ENCODE measurements at places on chromosomes 13 and 19. TPM values are rescaled to one million over a fixed set of nuclear protein-coding genes. Genes with fewer than 3 reads are reported as not detected.

DNA sequence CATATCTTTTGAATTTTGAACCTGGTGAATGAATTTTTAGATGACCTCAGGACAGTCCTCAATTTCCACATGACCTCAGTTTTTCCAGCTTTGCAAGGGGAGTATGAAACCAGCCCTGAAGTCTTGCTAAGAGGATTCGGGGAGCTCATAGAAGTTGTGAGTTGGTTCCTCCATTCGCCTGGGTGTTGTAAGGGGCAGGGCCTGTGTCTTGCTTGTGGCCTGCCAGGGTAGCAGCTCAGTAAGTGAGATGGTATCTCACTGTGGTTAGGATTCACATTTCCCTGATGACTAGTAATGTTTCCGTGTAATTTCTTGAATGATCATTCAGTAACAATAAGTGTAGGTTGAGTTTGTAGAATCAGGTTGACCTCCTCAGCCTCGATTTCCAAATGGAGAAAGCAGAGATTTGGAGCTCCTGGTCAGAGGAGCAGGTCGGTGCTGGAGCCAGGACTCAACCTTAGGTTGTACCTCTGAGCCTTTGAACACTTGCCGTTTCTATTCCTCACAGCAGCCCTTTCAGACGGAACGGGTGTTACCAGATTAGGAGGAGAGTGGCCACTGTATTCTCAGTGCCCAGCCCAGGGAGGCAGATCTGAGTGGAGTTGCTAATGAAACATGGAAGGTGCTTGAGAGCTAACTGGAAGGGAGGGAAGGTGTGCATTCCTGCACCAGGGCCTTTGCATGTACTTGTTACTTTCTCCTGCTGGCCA lies 14.6 kb downstream of the NACC1 start:
- peaks cover 28% of the 10 kb centered on the region for H3K4me1 ChIP-seq
- H3K27ac ChIP-seq, result peak overlapping the region; percentile 28
- peaks cover 11% of the 10 kb centered on the region for H3K36me3 ChIP-seq
- no peak overlapping the region for H3K4me3 ChIP-seq

GRCh38 chr13:48626077-48626449 lies 27.7 kb upstream of the CYSLTR2 start:
- H3K27me3 ChIP-seq, result no peaks in the 10 kb centered on the region
- no peak overlapping the region for H3K4me3 ChIP-seq
- no peak for DNase-seq
- no peaks in the 10 kb centered on the region for H3K4me1 ChIP-seq
- H3K36me3 ChIP-seq, result no peaks in the 10 kb centered on the region
- no peak overlapping the region for H3K27ac ChIP-seq

DNA sequence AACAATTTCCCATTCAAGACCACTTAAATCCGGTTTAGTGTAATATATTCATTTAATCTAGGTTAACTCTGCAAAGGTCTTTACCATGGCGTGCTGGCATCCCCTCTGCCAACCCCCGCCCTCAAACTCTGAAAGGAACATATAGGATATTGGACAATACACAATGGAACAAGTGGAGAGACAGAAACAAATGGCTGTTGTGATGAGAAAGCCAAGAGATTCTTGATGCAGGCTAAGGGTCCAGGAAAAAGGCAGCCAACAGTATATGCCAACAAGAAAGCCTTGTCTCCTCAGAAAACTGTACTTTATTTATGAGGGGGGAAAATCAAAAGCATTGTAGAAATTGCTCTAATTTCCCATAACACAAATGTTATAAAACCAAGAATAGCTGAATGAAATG lies 407.3 kb upstream of the SGCG start:
- no peak for DNase-seq
- H3K27ac ChIP-seq, result no peak overlapping the region
- H3K4me1 ChIP-seq, result no peaks in the 10 kb centered on the region
- peaks cover 9% of the 10 kb centered on the region for H3K27me3 ChIP-seq
- H3K36me3 ChIP-seq, result no peaks in the 10 kb centered on the region

The PNMA8A gene
- not detected for total RNA-seq

The MAG gene
- 0.19 TPM for total RNA-seq

The KLF1 gene
- total RNA-seq, result 0.38 TPM

GRCh38 chr13:110416131-110417025 lies 109.3 kb downstream of the COL4A2 start:
- H3K36me3 ChIP-seq, result no peaks in the 10 kb centered on the region
- peaks cover 22% of the 10 kb centered on the region for H3K27me3 ChIP-seq
- no peak overlapping the region for H3K4me3 ChIP-seq
- H3K27ac ChIP-seq, result no peak overlapping the region
- no peak for DNase-seq

- H3K27me3 ChIP-seq, result no peaks in the 10 kb centered on the region
- H3K36me3 ChIP-seq, result no peaks in the 10 kb centered on the region
- H3K4me1 ChIP-seq, result no peaks in the 10 kb centered on the region
- no peak for DNase-seq
- H3K27ac ChIP-seq, result no peak overlapping the region
Observed at GRCh38 chr19:57002710-57003109, 117.1 kb upstream of the USP29 start.

- peaks cover 15% of the 10 kb centered on the region for H3K4me1 ChIP-seq
- peak overlapping the region; percentile 23 for H3K27ac ChIP-seq
- H3K36me3 ChIP-seq, result no peaks in the 10 kb centered on the region
- H3K4me3 ChIP-seq, result peak overlapping the region; percentile 66
Observed at GRCh38 chr13:75635101-75635827, 866 bp upstream of the LMO7 start.

DNA sequence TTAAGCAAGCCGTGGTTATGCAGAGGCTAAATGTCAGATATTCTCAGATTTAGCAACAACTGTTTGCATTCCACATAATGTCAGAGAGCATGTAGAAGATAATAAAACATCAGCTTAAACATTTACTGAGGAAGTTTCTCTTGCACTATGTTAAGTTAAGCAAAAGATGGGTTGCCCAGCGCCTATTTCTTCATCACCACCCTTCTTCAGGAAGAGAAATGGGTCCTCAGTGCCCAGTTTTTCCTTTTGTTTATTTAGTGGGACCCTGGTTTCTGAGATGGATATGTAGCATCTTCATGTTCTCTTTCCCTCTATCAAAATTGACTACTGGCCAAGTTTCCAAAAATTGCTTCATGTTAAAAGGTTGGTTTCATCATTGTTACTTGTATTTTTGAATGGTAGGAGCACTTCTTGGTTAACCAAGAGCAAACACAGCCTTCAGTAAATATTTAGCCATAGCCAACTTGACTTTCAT lies 356.8 kb downstream of the RFC3 start:
- DNase-seq, result no peak
- no peak overlapping the region for H3K4me3 ChIP-seq
- no peaks in the 10 kb centered on the region for H3K4me1 ChIP-seq
- no peaks in the 10 kb centered on the region for H3K27me3 ChIP-seq

DNA sequence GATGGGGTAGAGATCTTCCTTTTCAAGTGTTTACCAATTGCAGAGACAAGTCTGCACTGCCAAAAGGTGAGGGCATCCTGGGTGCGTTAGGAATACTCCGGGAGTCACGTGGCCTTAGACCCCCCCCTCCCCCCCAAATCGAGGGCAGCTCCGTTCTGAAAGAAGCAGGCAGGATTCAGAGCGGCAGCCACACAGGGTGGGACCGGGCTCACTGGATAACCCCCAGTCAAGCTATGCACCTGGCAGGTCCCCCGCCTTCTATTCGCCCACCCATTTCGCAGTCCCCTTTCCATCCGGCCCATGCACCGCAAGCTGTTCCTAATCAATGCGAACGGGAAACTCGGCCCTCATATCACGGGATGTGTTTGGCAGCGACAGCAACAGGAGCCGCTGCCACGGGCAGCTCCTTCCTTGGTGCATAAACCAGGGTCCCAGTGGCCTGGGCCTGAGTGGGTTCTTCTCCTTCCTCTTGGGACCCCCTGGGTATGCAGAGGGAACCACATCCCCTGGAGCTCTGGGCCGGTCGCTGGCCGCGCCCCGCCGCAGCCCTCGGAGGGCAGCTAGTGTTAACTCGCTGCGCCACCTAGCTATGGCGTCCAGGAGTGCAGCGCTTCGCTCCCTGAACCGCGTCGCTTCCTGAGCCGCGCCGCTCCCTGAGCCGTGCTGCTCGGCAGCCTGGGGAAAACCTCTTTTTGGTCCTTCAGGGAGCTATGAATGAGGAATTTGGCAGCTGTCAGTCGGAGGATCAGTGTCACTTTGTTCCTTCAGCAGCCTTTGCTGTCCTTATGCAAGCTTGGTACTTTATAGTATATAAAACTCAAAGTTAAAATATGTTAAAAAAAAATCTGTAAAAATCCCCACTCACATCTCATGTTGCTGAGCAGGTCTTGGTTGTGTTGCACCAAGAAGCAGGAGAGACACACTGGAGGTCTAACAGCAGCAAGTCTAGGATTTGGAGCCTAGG lies 41.4 kb downstream of the LYL1 start:
- H3K4me1 ChIP-seq, result no peaks in the 10 kb centered on the region
- H3K4me3 ChIP-seq, result peak overlapping the region; percentile 53
- no peaks in the 10 kb centered on the region for H3K36me3 ChIP-seq
- H3K27me3 ChIP-seq, result peaks cover 5% of the 10 kb centered on the region
- DNase-seq, result peak; percentile 58

GRCh38 chr13:20801707-20802106 lies 27.9 kb upstream of the EEF1AKMT1 start:
- H3K36me3 ChIP-seq, result peaks cover 1% of the 10 kb centered on the region
- H3K4me3 ChIP-seq, result no peak overlapping the region
- H3K27me3 ChIP-seq, result no peaks in the 10 kb centered on the region
- no peak for DNase-seq
- peaks cover 2% of the 10 kb centered on the region for H3K4me1 ChIP-seq

The ZNF225 gene
- total RNA-seq, result 9.8 TPM

DNA sequence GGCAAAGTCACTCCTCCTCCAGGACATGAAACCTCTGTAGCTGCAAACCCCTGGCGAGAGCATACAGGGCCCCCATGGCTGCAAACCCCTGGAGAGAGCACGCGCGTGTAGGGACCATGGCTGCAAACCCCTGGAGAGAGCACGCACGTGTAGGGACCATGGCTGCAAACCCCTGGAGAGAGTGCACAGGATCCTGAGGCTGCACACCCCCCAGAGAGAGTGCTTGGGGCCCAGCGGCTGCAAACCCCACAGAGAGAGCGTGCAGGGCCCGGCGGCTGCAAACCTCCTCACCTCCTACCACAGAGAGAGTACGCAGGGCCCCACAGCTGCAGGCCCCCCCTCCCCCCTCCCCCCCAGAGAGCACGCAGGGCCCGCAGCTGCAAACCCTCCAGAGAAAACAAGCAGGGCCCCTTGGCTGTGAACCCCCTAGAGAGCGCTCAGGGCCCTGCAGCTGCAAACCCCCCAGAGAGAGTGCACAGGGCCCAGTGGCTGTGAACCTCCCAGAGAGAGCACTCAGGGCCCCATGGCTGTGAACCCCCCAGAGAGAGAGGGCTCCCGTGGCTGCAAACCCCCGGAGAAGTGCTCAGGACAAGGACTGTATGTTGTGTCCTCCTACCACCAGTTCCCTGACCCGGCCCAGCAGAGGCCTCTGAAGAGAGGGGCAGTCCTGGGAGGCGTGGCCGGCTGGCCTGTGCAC lies 7.3 kb downstream of the ADPRHL1 start:
- H3K4me3 ChIP-seq, result no peak overlapping the region
- no peaks in the 10 kb centered on the region for H3K4me1 ChIP-seq
- no peak for DNase-seq
- no peak overlapping the region for H3K27ac ChIP-seq
- no peaks in the 10 kb centered on the region for H3K27me3 ChIP-seq
- no peaks in the 10 kb centered on the region for H3K36me3 ChIP-seq

GRCh38 chr19:15330801-15331418 lies 1.4 kb downstream of the BRD4 start:
- H3K27me3 ChIP-seq, result no peaks in the 10 kb centered on the region
- H3K36me3 ChIP-seq, result no peaks in the 10 kb centered on the region
- H3K4me3 ChIP-seq, result peak overlapping the region; percentile 52
- no peak for DNase-seq

The CGB5 gene
- not detected for total RNA-seq

DNA sequence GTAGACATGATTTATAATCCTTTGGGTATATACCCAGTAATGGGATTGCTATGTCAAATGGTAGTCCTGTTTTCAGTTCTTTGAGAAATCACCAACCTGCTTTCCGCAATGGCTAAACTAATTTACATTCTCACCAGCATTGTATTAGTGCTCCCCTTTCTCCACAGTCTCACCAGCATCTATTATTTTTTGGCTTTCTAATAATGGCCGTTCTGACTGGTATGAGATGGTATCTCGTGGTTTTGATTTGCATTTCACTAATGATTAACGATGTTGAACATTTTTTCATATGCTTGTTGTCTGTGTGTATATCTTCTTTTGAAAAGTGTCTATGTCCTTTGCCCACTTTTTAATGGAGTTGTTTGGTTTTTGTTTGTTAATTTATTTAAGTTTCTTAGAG lies 165.1 kb downstream of the PDS5B start:
- no peaks in the 10 kb centered on the region for H3K4me1 ChIP-seq
- H3K36me3 ChIP-seq, result no peaks in the 10 kb centered on the region
- H3K27me3 ChIP-seq, result no peaks in the 10 kb centered on the region
- no peak for DNase-seq
- no peak overlapping the region for H3K27ac ChIP-seq

- no peaks in the 10 kb centered on the region for H3K36me3 ChIP-seq
- no peak for DNase-seq
- H3K27me3 ChIP-seq, result no peaks in the 10 kb centered on the region
- no peaks in the 10 kb centered on the region for H3K4me1 ChIP-seq
- H3K4me3 ChIP-seq, result no peak overlapping the region
Observed at GRCh38 chr13:72462166-72462565, 265.3 kb downstream of the MZT1 start.

GRCh38 chr13:89846926-89847585 lies 1500.4 kb upstream of the MIR17HG start:
- H3K27ac ChIP-seq, result no peak overlapping the region
- H3K27me3 ChIP-seq, result no peaks in the 10 kb centered on the region
- DNase-seq, result no peak
- H3K4me3 ChIP-seq, result no peak overlapping the region
- no peaks in the 10 kb centered on the region for H3K36me3 ChIP-seq
- H3K4me1 ChIP-seq, result no peaks in the 10 kb centered on the region

DNA sequence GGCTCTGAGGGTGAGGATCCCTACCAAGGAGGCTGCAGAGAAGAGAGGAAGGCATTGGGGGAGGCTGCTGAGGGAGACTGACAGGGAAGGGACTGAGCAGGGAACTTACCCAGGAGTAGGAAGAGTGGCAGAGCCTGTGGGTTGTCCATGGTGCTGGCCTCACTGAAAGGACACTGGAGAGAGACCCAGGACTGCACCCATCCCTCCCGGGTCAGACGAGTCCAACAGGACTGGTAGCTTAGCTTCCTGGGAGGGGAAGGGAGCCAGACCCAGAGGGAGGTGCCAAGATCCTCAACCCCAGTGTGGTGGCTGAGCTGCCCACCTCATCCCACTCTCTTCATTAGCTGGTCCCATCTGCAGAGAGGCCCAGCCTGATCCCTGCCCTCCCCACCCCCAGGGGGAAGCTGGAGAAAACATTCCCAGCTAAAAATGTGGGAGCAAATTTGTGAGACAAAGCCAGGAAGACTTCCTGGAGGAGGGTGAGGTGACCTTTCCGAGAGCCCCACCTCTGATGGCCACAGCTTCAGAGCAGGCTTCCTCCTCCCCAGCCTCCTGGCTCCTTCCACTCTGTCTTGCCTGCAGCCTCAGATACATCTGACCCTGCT lies at the start of gene VSIG10L:
Gene VSIG10L, minus strand, starts transcription at position 164 of the 605 bp plus-strand sequence. Its CDS starts 15 bp downstream, at position 149.
- H3K27ac ChIP-seq, result no peak within 1 kb of the TSS
- H3K4me3 ChIP-seq, result no peak within 1 kb of the TSS
- DNase-seq, result no peak
- peaks cover 17% of the 10 kb centered on the region for H3K27me3 ChIP-seq
- H3K4me1 ChIP-seq, result peaks cover 2% of the 10 kb centered on the region

All from T-cell (primary cell).